ENCODE measurements at places on chromosomes 1 and 21. TPM values are rescaled to one million over a fixed set of nuclear protein-coding genes. Genes with fewer than 3 reads are reported as not detected.

DNA sequence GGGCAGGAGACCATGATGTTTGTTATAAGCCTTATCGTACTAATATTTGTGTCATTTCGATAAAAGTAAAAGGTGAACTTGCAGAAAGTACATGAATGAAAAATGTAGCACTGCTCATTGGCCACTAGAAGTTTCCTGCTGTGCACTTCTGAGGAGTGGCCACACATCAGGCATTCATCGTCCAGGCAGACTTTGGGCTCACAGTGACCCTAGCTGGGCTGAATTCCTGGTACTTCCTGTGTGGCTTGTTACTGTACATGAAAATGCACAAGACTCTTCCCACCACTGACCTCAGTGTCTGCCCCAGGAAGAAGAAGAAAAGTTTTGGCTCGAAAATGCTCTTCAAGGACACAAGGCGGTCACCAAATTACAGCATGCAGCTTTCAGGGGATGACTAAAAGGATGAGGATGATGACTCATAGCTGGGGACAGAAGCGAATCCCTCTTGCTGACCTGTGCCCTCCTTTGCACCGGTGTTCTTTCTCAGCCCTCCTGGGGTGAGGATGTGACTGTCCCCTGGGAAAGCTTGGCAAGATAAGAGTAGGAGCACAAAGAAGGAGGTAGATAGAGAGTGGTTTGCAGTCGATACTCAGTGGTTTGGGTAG is 252.4 kb upstream of the KAZN start:
- no peak for DNase-seq
- H3K36me3 ChIP-seq: no peaks in the 10 kb centered on the region
- no peak overlapping the region for H3K27ac ChIP-seq
- H3K4me1 ChIP-seq: peaks cover 8% of the 10 kb centered on the region
- H3K4me3 ChIP-seq: no peak overlapping the region
- no peaks in the 10 kb centered on the region for H3K27me3 ChIP-seq

DNA sequence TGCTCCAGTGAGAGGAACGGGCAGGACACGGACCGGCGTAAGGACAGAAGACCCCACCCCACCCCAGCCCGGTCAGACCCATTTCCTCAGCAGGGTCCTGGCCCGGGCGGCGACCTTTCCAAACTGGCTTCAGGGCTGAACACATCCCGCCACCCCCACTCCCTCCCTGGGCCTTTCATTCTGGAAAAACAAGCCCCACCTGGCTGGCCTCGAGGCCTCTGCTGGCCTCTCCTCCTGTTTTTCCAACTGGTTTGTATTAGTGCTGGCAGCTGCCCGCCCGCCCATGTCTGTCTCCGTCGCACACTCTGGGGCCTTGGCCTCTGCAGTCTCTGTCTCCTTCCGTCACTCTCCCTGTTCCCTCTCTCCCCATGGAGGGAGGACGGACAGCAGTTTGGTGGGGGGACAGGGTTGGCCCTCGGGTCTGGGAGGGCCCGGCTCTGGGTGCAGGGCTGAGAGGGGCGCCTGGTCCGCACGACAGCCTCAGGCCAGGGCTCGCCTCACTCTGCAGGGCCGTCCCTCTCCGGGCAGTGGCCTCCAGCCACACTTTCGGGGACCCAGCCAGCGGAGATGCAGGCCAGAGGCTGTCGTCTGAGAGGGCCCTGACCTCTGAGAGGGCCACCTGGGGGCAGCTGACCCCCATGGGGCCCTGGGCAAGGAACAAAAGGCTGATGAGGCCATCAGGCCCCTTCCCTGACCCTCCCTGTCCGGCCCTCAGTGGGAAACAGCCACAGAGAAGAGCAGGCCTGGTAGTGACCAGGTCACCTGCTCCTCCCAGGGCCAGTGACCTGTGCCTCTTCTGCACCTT is 1.5 kb upstream of the MXRA8 start:
- no peaks in the 10 kb centered on the region for H3K36me3 ChIP-seq
- DNase-seq: peak; percentile 70
- H3K27ac ChIP-seq: peak overlapping the region; percentile 86
- peaks cover 43% of the 10 kb centered on the region for H3K4me1 ChIP-seq
- no peaks in the 10 kb centered on the region for H3K27me3 ChIP-seq

GRCh38 chr21:29449306-29449950 is 150.7 kb downstream of the BACH1 start:
- no peaks in the 10 kb centered on the region for H3K36me3 ChIP-seq
- no peaks in the 10 kb centered on the region for H3K4me1 ChIP-seq
- no peak for DNase-seq
- no peaks in the 10 kb centered on the region for H3K27me3 ChIP-seq
- H3K4me3 ChIP-seq: no peak overlapping the region
- no peak overlapping the region for H3K27ac ChIP-seq

Gene PKLR
- total RNA-seq: not detected

- no peak overlapping the region for H3K27ac ChIP-seq
- peak; percentile 62 for DNase-seq
- no peaks in the 10 kb centered on the region for H3K36me3 ChIP-seq
Measured at GRCh38 chr1:24301785-24302175, 17.4 kb upstream of the GRHL3 start.

GRCh38 chr1:21930629-21931170 is 6.4 kb downstream of the HSPG2 start:
- peaks cover 78% of the 10 kb centered on the region for H3K4me1 ChIP-seq
- H3K36me3 ChIP-seq: no peaks in the 10 kb centered on the region
- H3K27ac ChIP-seq: peak overlapping the region; percentile 95
- no peaks in the 10 kb centered on the region for H3K27me3 ChIP-seq
- DNase-seq: no peak
- no peak overlapping the region for H3K4me3 ChIP-seq

Gene KRTAP19-8
- total RNA-seq: not detected

DNA sequence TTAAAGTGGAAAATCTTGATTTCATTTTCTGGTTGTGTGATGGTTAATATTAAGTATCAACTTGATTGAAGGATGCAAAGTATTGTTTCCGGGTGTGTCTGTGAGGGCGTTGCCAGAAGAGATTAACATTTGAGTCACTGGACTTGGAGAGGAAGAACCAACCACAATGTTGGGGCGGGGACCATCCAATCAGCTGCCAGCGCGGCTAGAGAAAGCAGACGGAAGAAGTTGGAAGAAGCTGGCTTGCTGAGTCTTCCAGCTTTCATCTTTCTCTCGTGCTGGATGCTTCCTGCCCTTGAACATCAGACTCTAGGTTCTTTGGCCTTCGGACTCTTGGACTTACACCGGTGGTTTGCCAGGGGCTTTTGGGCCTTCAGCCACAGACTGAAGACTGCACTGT is 832.6 kb upstream of the TMPRSS15 start:
- no peak overlapping the region for H3K4me3 ChIP-seq
- H3K4me1 ChIP-seq: no peaks in the 10 kb centered on the region
- no peak overlapping the region for H3K27ac ChIP-seq
- H3K36me3 ChIP-seq: no peaks in the 10 kb centered on the region

DNA sequence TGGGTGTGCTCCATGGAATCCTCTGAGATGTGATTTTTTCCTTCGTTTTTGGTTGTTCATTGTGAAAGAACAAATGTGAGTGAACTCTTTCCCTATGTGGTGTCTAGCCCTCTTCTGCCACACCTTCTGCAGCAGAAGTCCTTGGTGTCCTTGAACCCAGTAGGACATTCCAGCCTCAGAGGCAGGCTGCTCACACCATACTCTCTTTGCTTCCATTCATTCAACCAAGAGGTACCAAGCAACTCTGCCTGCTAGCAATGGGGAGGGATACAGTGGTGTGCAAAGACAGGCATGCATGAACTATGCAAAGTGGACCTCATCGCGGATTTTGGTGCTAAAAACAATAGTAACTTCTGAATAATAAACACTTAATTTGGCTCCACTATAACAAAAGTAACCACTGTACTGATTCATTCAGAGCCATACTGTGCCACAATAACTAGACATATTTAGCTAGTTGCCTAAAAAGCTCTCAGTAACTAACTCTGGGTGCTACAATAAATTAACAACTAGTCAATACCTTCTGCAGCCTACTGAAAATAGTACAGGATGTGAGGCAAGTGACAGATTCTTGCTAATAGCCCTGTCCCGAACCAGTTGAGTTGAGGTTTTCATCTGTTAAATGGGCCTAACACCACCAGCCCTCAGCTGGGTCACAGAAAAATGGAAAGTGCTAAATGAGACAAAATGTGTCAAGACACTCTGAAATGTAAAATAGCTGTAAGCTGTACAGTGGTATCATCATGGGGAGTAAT is 155.4 kb downstream of the SLC45A1 start:
- DNase-seq: no peak
- H3K27me3 ChIP-seq: no peaks in the 10 kb centered on the region
- H3K36me3 ChIP-seq: no peaks in the 10 kb centered on the region
- no peak overlapping the region for H3K27ac ChIP-seq
- H3K4me1 ChIP-seq: peaks cover 18% of the 10 kb centered on the region

Gene CFHR2
- total RNA-seq: not detected

DNA sequence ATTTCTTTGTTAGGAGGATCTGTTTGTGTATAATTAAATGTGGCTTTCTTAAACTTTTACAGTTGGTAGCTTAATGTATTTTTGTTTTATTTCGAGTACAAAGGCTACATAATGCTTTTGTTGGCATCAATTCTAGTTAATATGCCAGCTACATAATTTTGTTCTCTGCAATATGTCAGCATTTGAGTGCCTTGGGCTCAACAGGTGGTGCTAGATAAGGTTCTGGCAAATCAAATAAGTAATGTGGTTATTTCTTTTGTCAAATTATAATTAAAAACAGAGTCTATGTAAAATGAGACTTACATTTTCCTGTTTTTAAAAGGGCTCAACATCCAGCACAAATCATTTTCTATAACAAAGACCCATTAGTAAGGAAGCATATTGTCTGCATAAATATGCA is 410.6 kb upstream of the NR5A2 start:
- no peaks in the 10 kb centered on the region for H3K27me3 ChIP-seq
- no peak for DNase-seq
- no peak overlapping the region for H3K4me3 ChIP-seq
- no peaks in the 10 kb centered on the region for H3K4me1 ChIP-seq
- H3K36me3 ChIP-seq: no peaks in the 10 kb centered on the region

Gene RNU1-3
- under 0.01 TPM for total RNA-seq

DNA sequence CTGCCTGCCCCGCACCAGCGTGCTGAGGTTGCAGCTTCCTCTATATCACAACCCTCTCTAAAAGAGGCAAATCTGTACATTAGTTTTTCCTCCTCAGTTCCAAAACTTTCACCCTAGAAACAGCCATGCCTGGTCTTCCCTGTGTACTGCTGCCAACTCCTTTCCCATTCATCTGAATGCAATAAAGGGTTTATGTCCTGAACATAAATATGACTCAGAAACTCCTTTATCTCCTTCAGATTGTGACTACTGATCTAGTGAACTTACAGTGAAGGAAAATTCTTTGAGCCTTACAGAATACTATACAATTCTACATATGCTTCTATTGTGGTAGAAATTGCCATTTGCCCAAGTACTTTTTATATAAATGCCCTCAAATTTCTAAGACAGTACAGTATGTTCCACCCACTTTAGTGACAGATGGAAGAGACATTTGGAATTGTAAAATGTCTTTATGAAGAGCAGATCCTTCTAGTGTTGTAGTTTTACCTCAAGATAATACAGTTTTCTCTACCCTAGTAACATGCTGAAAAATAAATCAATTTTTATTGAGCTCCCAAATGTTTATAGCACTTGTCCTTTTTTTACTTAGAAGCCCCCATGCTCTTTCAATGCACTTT is 345.1 kb upstream of the SNX7 start:
- no peaks in the 10 kb centered on the region for H3K36me3 ChIP-seq
- no peaks in the 10 kb centered on the region for H3K4me1 ChIP-seq
- DNase-seq: no peak
- H3K4me3 ChIP-seq: no peak overlapping the region
- H3K27ac ChIP-seq: no peak overlapping the region

Gene BATF3
- 1.2 TPM for total RNA-seq

DNA sequence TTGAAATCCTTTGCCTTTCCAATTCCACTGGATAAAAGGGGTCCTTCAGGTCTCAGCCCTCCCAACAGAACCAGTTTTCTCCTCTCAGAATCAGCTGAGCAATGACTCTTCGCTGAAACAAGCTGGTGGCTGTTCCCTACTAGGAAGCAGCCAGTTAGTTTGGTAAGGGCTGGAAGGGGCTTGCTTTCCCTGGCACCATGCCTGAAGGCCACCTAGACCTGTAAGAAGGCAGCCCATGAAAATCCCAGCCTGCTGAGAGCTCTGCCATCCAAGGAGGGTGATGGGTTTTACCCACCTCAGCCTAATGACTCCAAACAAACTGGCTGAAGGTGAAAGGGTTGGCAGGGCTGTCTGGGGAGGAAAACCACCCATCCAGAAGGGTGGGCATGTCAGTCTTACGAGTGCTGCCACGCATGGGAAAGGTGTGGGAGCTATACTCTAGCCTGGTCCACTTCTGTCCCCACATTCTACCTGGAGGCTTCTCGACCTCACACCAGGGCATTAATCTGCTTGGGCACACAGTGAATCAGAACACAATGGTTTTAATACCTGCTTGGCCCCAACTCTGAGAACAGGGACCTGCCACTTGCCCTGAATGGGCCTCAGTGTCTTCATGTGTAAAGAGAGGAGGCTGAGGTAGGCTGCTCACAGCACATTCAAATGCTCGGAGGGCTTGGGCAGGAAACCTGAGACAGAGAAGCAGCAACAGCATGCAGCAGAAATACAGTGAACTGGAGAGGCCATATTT is 53.0 kb downstream of the CD46 start:
- H3K4me3 ChIP-seq: no peak overlapping the region
- peaks cover 73% of the 10 kb centered on the region for H3K36me3 ChIP-seq
- DNase-seq: no peak
- peaks cover 18% of the 10 kb centered on the region for H3K4me1 ChIP-seq
- no peaks in the 10 kb centered on the region for H3K27me3 ChIP-seq

- H3K4me3 ChIP-seq: no peak overlapping the region
- H3K4me1 ChIP-seq: no peaks in the 10 kb centered on the region
- H3K27me3 ChIP-seq: no peaks in the 10 kb centered on the region
- H3K36me3 ChIP-seq: no peaks in the 10 kb centered on the region
Measured at GRCh38 chr1:53542551-53542950, 83.4 kb downstream of the DMRTB1 start.

Measured in thyroid gland (tissue), 4 donors.